ENCODE measurements at places on chromosomes 16 and 17.
A peak's percentile ranks its signal among the peaks of the same experiment; 100 is the strongest.

DNA sequence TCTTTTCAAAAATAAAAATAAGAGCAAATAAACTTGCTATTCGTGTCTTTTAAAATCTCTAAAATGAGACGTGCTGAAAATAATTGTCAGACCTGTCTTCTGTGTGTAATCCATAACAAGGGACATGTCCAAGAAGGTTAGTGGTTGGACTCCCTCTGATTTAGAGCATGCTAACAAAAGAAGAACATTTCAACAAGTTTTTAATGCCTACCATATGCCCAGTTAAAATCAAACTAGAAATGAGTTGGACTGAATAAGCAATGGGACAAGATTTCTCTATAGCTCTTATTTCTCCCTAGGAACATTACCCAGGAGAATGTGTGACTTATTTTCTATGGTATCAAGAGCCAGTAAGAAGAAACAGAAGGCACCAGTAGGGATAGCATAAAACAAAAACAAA lies 689.7 kb upstream of the SOX9 start:
- DNase-seq = no peak

DNA sequence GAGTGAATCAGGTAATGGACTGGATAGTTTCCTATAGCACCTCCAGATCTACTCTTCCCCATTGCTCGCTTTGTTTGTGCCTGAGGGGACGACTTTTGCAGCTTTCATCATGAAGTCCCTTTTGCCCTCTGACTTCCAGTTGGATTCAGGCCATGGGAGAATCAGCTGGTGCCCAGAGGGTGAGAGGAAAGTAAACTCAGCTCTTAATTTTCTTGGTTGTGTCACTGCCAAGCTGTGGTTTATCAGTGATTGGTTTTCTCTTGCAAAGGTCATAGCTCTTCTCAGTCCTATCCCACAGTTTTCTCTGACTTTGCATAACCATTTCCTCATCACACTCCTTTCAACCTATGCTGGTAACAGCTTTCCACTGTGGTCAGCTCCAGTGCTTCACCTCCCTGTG lies 200.1 kb downstream of the KCNJ2 start:
- no peak for DNase-seq

DNA sequence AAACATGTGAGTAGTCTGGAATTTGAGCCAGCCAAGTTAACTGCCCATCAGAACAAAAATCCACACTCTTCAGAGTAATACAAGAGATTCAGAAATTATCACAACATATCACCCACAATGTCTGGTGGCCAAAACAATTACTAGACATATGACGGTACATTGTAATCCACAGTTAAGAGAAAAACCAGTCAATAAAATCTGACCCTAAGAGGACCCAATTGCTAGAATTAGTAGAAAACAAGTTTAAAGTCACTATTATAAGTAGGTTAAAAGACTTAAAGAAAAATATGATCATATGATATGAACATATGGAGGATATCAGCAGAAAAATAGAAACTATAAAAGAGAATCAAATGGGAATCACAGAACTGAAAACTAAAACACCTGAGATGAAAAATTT lies 15.8 kb downstream of the CMTR2 start:
- no peak for DNase-seq

DNA sequence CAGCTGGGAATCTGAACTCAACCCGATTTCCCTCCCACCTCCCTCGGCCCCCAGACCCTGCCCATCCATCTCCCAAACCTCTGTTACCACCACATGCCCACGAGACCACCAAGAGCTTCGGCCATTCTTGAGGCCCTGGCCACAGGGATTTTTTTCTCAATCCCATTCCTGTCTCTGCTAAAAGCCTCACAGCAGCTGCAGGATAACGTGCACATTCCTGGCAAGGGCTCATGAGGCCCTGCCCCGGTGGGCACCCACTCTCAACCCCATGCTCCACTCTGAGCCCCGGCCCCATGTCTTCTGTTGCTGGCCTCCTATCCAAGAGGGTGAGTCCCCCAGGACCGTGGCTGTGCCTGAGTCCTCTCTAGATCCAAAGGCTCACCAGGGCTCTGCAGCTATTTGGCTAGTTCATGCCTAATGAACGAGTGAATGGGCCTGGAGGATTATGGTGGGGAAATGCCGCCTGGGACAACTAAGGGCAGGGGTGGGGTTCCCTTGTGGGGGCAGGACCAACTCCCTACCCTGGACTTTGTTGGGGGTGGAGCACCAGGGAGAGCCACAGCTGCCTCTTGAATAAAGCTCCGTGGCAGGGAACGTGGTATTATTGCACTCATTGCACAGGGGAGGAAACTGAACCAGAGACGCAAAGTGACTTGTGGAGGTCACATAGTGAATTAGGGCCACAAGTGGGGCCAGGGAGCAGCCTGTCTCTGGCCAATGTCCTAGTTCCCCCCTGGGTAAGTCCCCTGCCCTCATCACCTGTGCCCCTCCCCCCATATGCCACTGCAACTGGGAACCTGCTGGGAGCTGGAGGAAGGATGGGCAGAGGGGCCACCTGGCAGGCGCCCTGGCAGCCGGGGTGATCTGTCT lies 113.8 kb upstream of the SMURF2 start:
- DNase-seq = no peak

DNA sequence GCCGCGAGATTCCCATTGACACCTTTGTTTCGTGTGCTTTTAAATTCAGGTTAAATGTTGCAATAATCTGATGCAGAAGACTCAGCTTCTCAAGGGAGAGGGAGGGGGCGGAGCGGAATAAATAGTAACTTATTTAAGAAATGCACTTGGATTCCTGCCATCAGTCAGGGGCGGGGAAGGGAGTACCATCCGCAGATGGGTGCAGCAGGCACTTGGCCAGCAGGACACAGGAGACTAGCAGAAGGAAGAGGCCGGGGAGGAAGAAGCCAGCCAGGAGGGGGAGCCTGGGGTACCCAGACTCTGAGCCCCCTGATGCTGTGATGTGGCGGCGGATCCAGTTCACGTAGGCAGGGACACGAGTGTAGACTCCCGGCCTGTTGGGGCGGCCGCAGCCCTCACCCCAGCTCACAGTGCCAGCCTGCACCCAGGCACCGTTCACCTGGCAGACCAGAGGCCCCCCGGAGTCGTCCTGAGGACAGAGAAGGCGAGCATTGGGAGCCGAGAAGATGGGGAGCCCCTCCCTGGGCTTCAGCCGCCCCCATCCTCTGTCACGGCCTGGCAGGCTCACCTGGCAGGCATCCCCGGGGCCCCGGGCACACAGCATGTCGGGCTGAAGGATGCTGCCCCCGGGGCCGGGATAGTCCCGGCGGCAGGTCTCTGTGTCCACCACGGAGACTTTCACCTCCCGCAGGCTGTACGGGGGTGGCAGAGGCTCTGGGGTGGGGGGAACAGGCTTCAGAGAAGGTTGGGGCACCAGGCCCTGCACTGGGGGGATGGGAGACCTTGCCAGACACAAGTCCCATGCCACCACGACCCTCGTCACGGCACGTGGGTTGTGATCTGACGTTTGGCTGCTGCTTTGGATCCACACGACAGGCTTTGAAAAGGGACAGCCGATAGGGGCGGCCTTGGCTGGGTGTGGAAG lies 3.2 kb downstream of the TPSG1 start:
- DNase-seq = no peak

DNA sequence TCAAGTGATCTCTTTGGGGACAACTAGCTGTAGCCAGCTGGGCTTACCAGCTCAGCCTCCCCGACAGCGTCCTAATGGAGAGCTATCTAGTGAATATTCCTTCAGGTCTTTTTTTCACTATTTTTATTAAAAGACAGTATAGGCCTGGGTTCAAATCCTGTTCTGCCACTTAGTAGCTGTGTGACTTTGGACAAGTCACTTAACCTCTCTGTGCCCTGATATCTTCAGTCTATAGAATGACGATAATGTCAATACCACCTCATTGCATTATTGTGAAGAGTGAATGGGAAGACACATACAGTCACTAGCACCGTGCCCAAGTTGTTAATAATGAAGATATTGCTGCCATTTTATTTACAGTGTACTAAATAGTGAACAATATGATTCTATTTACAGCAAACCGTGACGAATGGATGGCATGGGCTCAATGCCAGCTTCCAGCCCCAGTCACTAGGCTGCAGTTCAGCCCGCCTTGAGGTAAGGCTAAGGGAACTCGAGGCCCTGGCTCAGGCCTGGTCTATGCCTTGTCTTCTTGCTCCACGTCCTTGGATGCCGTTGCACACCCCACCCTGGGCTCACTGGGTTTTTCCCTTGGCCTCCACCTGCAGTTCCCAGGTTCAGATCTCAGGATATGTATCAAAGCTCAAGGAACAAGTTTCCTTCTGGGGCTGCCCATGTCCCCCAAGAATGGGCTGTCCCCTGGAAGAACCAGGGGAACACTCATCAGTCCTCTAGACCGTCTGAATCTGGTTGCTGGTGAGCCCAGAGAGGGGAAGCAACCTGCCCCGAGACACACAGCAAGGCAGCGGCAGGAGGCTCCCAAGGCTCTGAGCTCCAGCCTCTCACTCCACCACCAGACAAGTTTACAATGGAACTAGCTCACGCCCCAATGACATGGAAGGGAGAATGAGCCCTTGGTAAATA lies 95.4 kb upstream of the TNRC6C start:
- no peak for DNase-seq

DNA sequence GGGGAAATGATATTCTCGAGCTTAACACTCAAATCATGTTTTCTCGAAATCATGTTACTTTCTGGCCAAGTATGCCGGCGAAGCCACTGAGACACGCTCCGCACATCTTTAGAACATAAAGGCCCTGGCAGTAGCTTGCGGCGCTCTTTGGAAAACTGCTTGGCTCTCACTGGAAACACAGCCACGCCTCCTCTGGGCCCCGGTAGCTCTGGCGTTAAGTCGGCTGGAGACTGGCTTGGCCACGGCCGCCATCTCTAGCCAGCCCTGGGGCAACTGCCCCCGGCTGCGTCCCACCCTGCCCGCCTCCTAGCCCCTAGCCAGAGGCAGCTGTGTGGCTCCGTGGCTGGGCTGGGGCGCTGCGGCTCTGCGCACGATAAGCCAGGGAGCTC lies 9.2 kb upstream of the BAIAP2 start:
- DNase-seq = peak; percentile 89

DNA sequence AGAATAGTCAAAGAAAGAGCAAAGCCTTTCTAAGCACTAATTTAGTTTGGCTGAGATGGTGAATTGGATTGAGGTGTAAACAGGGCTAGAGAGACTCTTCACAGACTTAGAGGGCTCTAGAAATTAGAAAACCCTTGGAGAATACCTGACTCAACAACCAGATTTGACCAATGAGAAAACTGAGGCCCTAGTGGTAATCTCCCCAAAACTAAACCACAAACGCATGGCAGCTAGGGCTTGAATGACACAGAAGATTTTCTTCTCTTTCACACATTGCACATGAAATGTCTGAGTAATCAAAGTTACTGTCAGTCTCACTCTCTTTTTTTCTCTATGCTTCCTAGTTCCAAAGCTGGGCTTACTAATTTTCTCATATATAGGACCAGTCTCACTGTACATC lies 314.5 kb upstream of the KCNJ16 start:
- DNase-seq = no peak

DNA sequence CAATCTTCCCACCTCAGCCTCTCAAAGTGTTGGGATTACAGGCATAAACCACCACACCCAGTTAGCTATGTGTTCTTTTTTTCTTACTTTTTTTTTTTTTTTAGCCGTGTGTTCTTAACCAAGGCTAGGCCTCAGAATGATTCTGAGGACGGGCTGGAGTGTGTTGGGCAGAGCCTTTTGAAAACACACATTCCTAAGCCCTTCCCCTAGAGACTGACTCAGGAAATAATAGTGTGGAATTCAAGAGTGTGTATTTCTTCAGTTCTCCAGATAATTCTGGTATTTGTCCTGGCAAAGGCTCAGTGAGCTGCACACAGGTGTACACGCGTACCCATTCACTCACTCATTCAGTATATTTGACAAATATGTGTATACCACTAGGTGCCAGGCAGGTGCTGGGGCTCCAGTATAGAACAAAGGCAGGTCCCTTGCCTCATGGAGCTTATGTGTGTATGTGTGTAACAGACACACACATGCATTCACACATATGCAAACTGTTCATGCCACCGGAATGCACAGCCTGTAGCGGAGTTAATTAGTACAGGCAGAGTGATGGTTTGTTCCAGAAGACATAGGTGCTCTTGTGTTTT lies 19.4 kb upstream of the NFATC3 start:
- DNase-seq = no peak

GRCh38 chr17:63075969-63076368 lies 109.9 kb downstream of the TANC2 start:
- no peak for DNase-seq

DNA sequence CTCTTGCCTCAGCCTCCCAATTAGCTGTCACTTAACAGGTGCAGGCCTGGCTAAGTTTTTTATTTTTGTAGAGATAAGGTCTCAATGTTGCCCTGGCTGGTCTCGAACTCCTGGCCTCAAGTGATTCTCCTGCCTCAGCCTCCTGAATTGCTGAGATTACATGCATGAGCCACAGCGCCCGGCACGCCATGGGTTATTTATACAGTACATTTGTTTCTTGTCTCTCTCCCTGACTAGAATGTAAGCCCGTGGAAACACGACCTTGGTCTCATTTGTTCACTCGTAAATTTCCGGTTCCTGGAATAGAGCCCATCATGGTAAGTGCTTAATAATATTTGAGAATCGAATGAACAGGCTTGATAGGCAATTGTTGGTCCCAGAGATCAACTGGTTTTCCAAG lies 2.0 kb downstream of the SLC25A19 start:
- no peak for DNase-seq

DNA sequence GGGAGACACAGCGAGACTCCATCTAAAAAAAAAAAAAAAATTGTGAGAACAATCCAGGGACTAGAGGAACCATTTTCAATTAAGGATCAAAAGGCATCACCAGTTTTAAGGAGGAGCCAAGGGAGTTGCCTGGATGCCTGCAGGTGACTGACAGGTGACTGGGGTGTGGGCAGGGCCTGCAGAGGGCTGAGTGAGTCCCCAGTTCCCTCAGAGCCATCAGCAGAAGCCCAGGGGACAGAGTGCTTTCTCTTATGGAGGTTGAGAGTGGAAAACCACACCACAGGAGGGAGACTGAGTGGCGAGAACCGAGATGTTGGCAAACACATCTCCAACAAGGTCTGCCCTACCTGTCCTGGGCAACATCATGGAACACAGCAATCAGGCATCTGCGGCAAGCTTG lies 27.1 kb upstream of the CREBBP start:
- DNase-seq = no peak

GRCh38 chr16:89670496-89671431 lies 13.1 kb downstream of the SPATA33 start:
- no peak for DNase-seq

- DNase-seq = no peak
Observed at GRCh38 chr17:8481089-8481488, 45.4 kb downstream of the NDEL1 start.

DNA sequence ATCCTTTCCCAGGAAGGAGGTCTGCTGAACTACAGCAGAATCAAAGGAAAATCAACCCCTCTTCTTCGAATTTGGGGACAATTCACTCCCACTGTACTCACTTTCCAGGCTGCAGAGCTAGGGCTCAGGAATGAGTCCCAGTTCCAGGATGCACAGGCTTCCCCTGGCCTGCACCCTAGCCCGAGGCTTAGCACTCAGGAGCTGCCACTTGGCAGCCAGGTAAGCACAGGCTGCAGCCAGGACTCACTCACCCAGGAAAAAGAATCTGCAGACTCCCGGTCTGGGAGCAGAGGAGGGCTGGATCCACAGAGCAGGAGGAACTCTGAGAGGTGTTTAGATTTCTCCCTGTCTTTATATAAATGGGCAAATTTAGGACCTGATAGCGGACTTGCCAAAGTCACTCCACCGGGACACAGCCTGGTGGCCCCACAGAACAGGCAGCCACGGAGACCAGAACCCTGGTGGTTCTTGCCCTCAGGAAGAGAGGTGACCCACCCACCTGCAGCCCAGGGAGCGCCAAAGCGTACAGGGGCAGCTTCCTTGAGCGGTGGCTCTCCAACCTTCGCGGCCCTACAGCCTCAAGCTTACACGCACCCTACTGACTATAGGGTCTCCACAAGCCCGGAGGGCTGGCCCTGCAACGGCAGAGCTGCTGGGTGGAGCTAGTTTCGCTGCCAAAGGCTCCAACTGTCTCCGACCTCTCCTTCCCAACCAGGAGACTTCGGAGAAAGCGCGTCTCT lies 4.8 kb downstream of the CBLN1 start:
- DNase-seq = no peak
